NCI-H1417 treated with DMSO at 0.1 percent for 48 hours (cell line): ENCODE measurements at places on chromosomes 2 and 18.
A peak's percentile ranks its signal among the peaks of the same experiment; 100 is the strongest.

DNA sequence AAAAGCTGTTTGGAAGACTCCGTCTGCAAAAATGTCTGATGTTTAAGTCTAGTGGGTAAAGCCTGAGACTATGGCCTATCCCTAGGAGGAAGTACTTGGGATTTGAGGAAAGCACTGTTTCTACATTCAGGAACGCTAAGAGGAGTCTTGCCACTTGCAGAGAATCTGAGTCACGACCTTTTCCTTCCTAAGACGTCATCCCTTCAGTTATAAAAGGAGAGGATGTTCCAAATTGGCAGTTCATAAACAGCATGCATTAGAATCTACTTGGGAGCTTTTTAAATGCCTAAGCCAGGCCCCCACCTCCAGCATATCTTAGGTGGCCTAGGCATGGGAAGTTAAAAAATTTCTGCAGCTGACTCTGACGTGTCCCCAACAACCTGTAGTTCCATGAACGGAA, 125.9 kb downstream of the TTC32 start:
- no peak for DNase-seq

- no peak for DNase-seq
Observed at GRCh38 chr2:12303181-12304030, 413.3 kb upstream of the TRIB2 start.

- no peak for DNase-seq
Observed at GRCh38 chr2:88707003-88707402, 15.5 kb downstream of the RPIA start.

DNA sequence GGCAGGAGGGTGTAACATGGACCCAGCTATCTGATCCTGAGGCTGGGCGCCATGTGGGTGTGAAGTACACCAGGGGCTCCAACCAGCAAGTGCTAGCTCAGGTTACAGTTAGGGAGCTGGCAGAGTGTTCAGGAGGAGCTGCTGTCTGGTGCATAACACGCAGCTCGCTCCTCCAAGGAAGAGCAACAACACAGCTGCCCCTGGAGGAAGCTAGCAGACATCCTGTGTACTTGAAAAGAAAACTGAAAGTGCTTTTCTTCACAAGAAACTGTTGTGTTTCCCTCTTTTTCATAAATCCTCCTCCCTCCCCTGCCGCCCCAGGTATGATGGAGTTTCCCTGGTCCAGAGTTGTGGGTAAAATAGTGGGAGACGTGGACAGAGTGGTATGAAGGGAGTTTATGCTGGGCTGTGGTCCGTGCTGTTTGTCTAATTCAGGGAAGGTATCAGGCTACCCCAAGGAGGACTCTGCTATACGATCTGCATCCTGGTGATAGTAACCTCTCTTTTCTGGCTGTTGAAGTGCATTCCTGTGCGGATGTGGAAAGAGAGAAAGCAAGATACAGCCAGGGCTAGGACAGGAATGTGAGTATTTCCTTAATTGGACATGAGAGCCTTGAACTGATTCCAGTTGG, 6.1 kb upstream of the LBH start:
- DNase-seq: no peak

DNA sequence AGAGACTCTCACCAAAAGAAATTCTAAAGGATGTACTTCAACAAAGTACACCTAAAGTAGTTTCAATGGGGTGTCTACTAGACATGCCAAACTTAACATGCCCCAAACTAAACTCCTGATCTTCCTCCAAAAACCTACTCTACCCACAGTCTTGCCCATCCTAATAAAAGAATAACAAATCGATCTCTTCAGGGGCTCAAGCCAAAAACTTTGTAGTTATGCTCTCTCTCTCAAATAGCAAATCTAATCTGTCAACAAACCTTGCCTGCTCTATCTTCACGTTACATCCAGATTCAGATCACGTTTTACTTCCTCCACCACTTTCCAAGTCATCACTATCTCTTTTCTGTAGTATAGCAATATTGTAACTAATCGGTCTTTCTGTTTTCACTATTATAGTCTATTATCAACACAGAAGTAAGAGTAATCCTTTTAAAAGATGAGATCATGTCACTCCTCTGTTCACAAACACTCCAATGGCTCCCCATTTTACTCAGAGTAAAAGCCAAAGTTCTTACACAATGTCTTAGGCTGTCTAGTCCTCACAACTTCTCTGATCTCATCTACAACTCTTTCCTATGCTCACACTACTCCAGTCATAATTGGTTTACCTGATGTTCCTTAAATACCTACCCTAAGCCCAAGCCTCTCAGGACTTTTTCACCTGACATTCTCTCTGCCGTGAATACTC, 79.9 kb downstream of the THADA start:
- no peak for DNase-seq

DNA sequence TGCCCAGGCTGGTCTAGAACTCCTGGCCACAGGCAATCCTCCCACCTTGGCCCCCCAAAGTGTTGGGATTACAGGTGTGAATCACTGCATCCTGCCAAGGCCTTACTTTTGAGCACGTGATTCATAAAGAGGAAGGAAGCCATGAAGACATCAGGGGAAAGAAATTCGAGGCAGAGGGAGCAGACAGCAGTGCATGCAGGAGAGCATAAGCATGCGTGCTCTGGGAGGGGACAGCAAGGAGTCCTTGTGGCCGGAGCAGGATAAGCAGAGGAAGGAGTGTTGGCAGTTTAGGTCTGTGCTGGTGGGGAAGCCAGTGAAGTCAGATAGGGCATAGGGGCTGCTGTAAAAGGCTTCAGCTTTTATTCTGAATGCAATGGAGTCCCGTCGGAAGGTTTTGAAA, 400.5 kb upstream of the RAB12 start:
- DNase-seq: no peak

DNA sequence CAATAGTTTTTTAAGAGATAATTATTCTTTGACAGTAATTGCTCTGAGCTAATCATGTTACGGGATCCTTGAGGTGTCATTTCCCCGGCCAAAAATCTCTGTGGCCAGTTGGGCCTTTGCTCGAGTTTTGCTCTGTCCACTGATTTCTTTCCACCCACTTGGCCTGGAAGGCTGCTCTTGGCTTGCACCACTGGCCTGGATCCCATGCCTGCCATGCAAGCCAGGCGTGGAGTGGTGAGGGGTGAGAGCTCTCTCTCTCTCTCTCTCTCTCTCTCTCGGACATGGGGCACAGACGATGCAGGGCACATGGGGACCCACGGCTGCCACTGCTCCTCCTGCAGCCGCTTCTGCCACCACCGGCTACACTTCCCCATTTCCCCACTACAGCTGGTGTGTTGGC, 853.0 kb upstream of the GCFC2 start:
- no peak for DNase-seq

- no peak for DNase-seq
Observed at GRCh38 chr18:2986150-2986865, 26.6 kb downstream of the LPIN2 start.

DNA sequence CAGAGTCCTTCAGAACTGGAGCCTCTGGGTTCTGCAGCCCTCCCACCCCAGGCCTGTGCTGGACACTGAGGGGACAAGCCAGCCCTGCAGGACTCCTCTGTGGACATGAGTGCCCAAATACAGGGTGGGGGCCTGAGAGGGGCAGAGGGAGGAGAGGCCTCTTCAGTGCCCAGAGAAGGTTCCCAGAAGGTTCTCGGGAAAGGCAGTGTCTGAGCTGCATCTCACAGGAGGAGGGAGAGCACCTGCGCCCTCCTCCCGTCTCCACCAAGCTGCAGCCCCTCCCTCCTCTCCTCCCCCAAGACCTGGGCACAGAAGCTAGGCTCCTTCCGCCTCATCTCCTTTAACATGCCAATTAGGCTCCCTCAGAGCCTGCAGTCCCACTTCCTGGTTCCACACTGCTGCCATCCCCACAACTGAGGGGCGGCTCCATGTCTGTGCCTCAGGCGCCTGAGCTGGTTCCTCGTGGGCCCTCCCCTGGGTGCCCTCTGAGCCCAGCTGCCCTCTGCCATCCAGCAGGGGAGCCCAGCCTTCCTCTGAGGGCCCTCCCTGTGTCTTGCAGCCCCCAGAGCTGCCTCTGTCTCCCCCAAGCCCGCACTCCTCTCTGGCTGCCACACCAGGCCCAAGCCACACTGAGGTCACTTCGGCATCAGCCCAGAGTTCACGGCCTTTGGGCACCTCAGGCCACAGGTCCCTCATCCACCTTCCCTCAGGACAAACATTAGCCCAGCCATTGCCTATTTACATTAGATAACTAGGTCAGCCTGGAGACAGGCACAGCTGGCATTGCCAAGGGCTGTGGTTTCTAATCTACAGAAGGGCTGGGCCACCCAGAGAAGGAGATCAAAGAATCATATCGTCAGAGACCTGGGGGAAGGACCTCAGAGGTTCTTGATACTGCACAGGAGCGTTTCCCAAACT, 28.9 kb downstream of the KCNK3 start:
- DNase-seq: no peak

GRCh38 chr2:151649966-151650365, 84.3 kb downstream of the NEB start:
- no peak for DNase-seq

DNA sequence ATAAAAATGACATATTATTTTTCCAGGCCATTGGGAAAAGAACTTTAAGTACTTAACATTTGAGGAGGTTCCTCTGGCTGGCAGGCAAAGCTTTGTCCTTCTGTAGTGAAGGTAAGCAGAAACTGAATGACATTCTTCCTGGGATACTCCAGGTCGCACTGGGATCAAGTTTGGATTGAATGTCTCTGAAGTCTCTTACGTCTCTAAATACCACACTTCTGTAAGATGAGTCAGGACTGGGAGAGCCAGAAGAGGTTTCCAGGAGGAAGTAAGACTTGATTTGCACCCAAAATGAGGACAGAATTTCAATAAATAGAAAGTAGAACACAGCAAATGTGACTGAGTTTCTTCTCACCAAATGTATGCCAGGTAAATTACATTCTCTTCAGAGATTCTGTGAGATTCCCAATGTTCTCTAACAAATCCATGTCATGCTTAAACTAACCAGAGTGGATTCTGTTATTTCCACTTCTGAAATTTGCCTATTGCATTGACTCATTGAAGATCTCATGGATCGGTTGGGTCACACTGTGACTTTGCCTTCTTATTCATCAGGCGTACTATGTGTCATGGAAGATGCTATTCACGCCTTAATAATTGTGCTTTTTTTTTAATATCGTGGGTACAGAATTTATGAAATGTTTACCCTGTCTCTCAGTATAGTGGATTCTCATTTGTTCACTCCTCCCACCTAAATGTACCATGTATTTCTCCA, 25.5 kb upstream of the VIT start:
- DNase-seq: no peak

DNA sequence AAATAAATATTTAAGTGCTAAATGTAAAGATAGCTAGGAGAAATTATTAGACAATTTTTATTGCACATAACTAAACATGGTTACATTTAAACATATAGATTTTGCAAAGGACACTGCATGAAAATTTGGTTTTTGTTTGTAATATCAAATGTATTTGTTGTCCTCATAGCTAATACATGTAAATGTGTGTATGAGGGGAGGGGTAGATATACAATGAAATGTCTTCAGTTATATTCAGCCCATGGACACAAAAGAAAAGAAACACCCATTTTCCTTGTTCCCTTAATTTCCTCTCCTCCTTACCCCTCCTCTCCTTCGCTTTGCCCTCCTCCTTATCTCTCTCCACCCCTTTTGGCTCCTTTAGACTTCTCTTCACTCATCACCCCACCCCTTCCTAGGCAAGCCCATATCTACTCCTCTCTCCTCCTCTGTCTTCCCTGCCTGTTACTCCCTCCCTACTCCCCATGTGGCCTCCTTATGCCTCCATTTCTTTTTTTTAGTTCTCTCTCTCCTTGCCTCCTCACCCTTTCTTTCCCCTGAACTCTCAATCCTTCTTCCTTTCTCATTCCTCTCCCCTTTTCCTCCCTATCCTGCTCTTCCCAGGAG, 1.4 kb downstream of the COL3A1 start:
- no peak for DNase-seq

GRCh38 chr2:144446136-144446535, 73.8 kb downstream of the ZEB2 start:
- DNase-seq: no peak

- DNase-seq: no peak
Observed at GRCh38 chr2:53247956-53248735, 519.5 kb upstream of the CHAC2 start.

DNA sequence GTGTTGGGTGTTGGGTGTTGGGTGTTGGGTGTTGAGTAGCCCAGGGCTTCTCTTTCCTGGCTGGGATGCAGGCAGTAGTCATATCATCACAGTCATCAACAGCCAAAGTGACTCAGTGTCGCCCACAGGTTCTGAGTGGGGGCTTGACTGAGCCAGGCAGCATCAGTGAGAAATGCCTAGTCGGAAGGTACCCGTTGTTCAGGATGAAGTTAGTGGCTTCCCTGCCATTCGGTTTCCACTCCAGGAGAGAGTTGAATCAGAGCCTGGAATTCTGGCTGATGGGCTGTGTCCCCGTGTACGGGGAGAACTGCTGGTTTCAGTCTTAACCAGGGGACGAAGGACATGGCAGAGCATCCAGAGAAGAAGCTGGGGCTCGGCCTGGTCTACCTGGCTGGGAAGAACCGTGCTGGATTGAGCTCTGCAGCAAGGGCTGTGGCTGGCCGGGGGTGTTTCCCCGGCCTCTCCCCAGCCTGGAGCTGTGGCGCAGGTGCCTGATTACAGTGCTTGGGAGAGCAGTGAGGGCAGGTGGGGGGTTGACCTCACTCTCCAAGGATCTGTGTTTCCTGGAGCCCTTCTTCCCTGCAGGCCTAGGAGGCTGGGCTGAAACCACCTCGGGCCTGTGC, 49.4 kb downstream of the AGAP1 start:
- no peak for DNase-seq

- DNase-seq: no peak
Observed at GRCh38 chr2:141767051-141767450, 363.8 kb downstream of the LRP1B start.

DNA sequence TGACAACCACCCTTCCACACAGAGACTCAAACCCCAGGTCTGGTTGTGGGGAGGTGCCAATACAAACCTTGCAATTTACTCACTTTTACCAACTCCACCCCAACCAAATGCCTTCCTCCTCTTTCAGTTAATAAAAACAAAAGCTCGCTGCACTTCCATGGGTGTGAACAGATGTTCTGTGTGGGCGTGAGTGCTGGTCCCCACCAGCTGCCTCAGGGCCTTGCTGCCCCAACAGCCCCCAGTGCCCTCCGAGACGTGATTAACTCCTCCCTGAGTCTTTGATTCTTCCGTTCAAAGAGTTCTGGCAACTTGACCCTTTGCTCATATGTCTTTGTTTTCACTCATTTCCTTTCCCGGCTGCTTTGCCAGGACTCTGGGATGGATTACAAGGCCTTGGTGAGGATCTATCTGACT, 258.9 kb upstream of the CXCR4 start:
- no peak for DNase-seq

- DNase-seq: peak; percentile 2
Observed at GRCh38 chr2:117470311-117471095, 344.0 kb upstream of the DDX18 start.

GRCh38 chr18:10661317-10661716, 135.5 kb downstream of the NAPG start:
- no peak for DNase-seq

- no peak for DNase-seq
Observed at GRCh38 chr2:231361701-231362554, 33.6 kb upstream of the B3GNT7 start.

- DNase-seq: no peak
Observed at GRCh38 chr2:29115797-29116781, 874 bp downstream of the CLIP4 start.
